ENCODE measurements at places on chromosomes 13 and 19.

DNA sequence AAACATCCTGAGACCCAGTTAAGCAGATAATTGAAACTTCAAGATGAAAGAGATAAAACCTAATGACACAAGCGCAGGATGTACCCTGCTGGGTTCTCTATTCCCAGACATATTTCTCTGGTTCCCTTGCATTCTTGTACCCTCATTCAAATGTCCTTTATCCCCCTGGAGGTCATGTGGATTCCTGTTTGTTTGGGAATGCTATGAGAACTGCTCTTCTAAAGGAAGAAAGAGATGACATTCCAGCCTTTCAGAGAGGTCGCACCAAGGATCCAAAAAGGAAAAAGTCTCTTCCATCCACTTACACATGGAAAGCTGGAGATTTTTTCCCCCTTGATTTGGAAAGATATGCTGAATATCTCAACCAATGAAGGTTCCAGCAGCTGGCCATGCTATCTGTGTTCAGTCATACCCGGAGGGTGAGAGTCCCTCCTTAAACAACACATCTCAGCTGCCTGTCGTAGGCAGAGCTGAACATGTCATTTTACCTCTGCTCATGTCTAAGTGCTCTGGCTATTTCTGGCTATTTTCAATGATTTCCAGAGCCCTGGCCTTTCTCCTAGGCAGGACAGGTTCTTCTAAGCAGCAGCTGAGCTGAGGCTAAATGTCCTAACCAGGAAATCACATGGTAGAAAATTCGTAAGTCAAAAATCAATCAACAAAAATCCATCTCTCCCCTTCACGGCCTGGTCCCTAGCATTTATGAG is 52.5 kb downstream of the C13orf42 start:
- DNase-seq: no peak

- DNase-seq: no peak
These were observed 489 bp upstream of the ZNF653 start for GRCh38 chr19:11506101-11506555.

DNA sequence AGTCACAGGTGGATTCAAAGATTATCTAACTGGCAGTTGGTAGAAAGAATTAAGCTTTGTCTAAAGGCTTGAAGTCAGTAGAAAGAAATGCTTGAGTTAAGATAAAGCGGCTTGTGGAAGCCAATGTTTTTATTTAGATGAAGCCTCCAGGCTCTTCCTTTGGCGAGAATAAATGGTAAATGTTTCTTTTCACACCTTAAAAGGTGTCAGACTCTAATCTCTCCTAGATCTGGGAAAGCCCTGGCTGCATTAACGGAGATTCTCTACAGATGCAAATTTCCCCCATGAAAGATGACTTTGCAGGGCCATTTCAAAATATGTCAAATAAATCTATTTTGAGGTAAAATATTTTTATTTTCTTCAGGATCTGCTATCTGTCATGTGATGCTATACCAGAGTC is 37.8 kb upstream of the PCCA start:
- no peak for DNase-seq

GRCh38 chr13:31891472-31891871 is 140.1 kb upstream of the FRY start:
- DNase-seq: no peak

- DNase-seq: no peak
These were observed 10.6 kb downstream of the AKAP8 start for GRCh38 chr19:15368798-15369593.

DNA sequence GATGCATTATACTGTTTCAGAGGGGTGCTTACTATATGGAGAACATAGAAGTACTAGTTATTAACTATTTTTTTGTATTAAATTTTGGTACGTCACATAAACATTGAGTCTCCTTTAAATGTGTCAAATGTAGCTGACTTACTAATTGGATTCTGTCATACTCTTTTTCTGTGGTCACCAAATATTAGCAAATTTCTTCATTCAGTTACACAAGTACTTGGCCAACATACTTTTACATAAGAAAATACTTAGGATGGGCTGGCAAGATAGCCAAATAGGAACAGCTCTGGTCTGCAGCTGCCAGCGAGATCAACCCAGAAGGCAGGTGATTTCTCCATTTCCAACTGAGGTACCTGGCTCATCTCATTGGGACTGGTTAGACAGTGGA is 19.2 kb downstream of the LPAR6 start:
- no peak for DNase-seq
